ENCODE measurements at places on chromosomes 7 and 10. TPM values are rescaled to one million over a fixed set of nuclear protein-coding genes. Genes with fewer than 3 reads are reported as not detected.

DNA sequence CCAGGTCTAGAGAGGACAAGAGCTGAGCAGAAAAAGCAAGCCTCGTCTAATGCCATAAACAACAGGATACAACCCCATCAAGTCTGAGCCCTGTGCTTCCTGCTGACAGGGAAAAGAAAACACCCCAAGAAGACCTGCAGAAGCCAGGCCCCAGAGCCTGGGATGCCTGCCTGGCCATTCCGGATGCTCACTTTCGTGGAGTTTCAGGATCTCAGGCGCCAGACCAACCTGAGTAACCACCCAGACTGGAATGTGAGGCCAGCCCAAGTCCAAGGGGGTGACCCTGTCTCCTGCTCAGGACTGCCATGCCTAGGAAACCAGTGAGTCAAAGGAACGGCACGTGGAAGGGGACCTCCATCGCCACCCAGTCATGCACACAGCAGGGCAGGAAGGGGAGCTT lies 74.3 kb downstream of the PLXNA4 start:
- DNase-seq: no peak

GRCh38 chr10:7354330-7355047 lies 56.3 kb downstream of the SFMBT2 start:
- no peak for DNase-seq

DNA sequence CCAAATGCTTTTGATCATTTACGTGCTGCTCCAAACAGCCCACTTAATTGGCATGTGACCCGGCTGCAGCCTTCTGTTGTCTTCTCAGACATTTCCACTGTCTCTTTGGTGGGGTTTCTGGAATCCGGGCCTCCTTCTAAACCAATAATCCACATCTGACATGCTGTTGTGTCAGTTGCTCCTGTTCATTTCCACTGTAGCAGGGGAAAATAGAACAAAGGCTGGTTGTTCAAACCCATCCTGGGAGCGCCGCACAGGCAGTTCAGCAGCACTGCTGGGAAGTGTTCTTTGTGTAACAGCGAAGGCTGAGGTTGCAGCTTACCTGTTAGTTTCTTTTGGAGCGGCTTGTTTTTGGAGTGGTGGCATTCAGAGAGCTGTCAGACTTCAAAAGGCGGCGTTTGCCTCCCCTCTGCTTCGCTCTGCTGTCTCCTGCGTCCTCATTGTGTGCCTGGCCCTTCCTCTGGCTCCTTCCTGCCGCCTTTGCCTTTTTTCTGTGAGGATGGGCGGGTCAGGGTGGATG lies 149.4 kb downstream of the SNX10 start:
- no peak for DNase-seq

DNA sequence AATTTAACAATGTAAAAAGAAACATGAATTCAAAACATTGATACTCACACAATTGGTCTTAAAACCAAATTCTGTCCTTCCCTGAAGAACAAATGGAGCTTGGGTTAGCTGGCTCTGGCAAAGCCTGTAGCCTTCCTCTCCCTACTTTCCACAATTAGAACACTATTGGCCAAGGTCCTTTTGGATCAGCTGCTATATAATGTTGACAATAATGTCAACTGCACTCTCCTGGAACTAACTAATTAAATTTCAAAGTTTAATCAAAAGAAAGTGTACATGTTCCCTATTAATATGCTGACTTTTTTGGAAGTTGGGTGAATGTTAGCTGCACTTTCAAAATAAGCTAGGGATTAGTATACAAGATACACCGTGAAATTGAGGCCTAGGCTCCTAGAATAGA lies 440.1 kb upstream of the NFE2L3 start:
- DNase-seq: no peak

DNA sequence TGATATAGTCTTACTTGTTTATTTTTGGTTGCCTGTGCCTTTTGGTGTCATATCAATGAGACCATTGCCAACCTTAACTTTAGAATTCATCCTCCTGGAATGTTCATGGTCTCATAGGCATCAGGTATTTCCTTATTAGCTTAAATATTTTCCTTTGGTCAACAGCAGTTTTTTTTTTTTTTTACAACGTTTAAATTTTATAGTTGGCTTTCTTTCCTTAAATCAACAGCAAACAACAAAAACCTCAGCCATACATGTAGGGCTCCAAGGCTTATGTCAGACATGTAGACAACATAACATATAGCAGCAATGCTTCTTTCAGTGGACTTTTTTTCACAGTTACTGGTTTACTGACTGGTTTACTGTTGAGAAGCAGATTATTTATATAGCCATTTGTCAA lies 22.7 kb downstream of the ENTPD7 start:
- DNase-seq: no peak

DNA sequence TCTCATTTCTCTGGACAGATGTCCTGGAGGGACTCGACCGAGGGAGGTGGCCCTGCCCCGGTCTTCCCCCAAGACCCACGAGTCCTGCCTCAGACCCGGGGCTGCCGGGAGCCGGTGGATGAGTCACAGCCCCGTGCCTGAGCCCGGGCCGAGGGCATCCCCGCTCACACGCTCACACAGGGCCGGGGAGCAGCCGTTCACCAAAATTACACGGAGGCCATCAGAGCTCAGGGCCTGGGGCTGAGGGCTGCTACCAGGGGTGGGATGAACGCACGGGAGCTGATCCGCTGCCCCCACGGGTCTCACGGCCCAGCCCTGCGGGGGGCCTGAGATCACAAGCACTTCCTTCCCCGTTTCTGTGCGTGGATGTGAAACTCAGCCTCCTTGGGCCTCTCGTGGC lies 17.5 kb downstream of the FAM20C start:
- DNase-seq: no peak

GRCh38 chr10:6348096-6348874 lies 145.6 kb downstream of the PFKFB3 start:
- no peak for DNase-seq

DNA sequence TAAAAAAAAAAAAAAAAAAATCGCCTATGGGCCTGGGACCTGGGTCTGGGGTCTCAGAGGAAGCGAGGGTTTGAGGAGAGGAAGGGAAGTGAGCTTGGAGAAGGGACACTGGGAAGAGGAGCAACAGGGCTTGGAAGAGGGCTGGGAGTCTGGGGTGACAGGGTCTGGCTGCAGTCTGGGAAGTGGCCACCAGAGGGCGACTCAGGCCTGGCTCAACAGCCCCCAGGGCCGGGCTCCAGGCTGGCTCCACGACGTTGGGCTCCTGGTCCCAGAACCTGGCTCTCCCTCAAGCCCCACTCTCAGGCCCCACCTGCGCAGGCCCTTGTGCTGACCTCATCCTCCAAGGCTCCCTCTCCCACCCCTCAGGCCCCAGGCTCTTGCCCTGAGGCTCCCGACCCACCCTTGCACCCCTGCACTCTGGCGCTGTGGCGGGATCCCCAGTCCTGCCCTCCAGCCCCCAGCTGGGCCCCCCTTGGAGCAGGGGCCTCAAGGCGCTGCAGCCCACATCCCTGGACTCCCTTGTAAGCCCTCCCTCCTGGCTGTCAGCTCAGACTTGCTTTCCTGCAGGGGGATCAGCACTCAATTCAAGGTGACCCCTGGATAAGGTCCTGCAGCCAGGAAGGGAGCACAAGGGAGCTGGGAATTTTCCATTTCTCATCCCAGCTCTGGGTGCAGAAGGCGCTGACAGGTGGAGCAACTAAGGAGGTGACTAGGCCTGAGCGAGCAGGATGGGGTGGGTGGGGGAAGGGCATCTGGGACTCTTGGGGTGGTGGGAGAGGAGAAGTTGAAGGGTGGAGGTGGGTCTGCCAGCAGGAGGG lies 5.4 kb upstream of the SPACDR start:
- peak; percentile 88 for DNase-seq

DNA sequence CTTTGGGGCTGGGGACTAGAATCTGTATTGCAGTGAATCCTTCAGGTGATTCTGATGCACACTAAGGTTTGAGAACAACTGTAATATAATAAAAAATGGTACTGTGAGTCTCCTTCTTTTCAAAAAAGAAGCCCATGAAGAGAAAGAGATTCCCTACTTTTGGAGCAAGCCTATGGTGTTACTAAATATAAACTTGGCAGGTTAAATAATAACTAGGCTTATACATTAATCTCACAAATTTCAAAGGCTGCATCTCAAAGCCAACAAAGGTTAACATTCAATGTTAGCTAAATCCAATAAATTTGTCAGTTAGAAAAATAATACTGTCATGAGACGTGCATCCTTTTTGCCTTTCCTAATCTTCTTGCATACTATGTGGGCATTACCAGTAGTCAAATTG lies 159.7 kb upstream of the LAMB4 start:
- DNase-seq: no peak

DNA sequence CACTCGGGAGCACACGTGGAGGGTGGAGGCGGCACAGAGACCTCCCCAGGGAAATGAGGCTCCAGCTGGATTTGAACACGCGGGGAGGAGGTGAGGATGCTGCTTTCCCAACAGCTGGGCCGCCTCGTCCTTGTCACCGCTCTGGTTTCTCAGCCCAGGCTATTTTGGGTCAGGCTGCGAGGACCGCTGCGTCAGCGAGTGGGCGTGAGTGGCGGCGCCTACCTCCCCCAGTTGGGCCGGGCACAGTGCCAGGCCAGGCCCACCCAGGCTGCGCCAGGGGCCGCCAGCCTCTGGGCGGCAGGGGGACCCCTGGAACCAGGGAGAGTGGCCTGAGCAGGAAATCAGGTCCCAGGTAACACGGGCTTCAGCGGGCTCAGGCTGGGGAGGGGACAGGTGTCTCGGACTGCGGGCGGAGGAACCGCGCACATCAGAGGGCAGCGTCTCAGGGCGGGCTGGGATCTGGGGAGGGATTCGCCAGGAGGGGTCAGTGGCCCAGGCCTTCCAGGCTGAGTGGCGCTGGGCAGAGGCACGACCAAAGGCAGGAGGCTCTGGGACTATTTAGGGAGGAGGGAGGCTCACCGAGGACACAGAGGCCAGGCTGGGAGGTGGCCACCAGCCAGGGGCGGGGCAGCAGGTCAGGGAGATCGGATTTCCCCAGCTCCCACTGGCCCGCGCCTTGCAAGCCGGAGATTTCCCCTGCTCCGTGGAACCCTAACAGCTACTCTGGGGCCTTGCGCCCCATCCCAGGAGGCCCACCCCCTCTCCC lies 125.2 kb upstream of the RET start:
- DNase-seq: peak; percentile 41

DNA sequence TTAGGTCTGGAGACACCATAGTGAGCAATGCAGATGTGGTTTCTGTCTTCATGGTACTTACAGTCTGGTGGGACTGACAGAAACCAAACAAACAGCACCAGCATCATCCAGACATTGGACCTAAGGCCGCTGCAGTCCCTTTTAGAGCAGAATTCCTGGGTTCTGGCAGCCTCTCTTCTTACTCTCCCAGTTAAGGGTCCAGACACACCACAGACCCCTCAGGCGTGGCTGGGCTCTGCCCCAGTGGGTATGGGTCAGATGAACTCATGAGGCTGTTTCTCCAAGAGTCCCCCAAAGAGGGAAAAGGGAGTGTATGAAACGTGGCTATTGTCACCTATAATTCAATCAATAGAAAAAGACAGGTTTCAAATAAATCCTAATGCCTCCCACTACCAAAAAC lies 31.3 kb downstream of the PRLHR start:
- no peak for DNase-seq

DNA sequence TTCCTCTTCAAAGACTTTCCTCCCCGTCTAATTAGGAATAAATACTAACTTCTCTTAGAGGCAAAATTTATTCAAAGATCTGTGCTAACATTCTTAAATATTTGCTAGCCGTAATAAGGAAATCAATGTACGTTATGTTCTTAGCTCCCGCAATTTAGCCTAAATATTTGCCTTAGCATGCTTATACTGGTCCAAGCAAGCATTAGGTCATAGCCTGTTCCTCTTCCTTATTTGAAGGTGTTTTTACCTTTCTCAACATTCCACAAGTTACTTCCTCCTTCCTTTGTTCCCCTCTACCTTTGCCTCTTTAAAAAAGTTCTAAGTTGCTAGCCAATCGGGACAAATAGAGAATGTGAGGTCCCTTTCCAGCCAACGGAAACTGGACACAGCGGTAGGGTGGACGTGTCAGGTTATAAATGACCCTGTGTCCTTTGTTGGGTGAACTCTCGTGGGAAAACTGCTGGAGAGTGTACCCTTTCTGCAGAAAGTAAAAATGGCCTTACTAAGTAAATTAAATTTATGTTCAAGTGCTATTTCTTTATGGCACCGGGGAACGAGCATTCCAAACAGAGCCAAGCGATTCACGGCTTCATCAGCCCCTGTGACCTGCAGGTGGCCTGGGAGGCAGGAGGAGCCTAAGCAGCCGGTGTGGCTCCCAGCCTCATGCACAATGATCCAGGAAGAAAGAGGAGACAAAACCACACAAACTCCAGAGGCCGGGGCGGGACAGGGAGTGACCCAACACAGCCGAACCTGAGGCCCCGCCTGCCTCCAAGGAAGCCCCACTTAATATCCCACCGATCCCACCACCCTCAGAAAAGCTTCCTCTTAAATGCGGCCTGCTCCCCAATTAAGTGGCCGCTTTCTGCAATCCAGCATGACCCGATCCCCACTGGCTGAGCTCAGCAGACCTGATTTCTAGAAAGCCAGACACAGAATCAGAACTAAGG lies 67.0 kb downstream of the ZRANB1 start:
- DNase-seq: peak; percentile 23

DNA sequence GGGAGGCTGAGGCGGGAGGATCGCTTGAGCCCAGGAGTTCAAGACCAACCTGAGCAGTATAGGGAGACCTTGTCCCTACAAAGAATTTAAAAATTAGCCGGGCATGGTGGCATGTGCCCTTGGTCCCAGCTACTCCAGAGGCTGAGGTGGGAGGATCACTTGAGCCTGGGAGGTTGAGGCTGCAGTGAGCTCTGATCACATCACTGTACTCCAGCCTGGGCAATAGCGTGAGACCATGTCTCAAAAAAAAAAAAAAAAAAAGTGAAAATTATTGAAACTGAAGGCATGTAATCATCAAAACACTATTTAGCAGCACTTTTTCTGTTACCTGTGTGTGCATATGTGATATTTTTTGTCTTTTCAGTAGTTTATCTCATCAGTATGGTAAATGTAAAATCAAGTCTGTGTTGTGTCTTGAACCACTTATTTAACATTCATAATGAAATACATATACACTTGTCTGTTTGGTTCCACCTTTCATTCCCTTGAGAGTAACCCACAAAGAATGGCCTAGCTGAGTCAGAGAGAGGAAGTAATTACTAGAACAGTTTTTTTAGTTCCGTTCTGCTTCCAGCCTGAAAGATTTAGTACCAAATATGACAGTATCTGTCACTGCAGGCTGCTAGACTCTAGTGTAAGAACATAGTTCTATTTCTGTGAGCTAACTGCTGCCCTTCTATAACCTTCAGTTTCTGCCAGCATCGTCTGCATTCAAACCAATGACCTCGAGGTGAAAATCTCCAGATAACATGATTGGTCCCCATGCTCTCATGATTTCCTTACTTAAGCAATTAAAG lies 68.6 kb downstream of the MMRN2 start:
- no peak for DNase-seq

DNA sequence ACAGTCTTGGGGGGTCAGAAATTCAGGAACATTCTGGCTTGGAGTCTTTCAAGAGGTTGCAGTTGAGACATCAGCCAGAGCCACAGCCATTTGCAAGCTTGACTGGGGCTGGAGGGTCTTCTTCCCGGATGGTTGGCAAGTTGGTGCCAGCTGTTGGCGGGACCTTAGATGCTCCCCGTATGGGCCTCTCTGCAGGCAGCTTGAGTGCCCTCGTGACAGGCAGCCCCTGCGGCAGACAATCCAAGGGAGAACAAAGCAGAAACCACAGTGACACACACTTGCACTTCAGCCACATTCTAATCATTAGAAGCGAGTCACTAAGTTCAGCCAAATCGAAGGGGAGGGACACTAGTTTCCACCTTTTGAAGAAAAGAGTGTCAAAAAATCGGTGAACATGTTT lies 59.4 kb upstream of the MXI1 start:
- no peak for DNase-seq

GRCh38 chr7:117381362-117381761 lies 45.9 kb downstream of the ASZ1 start:
- no peak for DNase-seq

SAP25 gene
- 9.5 TPM for polyA plus RNA-seq

PPP3CB gene
- 71.3 TPM for polyA plus RNA-seq

ETV1 gene
- polyA plus RNA-seq: 67.2 TPM

JAZF1 gene
- 11.1 TPM for polyA plus RNA-seq

PRPS1L1 gene
- polyA plus RNA-seq: not detected
